Caco-2 (cell line): ENCODE measurements at places on chromosomes 6 and 20. TPM values are rescaled to one million over a fixed set of nuclear protein-coding genes. Genes with fewer than 3 reads are reported as not detected.

GRCh38 chr20:62305149-62305764 is 2.5 kb downstream of the ADRM1 start:
- no peak overlapping the region for H3K4me3 ChIP-seq
- H3K27me3 ChIP-seq = no peaks in the 10 kb centered on the region
- peak overlapping the region; percentile 97 for H3K27ac ChIP-seq
- no peak for DNase-seq
- H3K4me1 ChIP-seq = peaks cover 20% of the 10 kb centered on the region

DNA sequence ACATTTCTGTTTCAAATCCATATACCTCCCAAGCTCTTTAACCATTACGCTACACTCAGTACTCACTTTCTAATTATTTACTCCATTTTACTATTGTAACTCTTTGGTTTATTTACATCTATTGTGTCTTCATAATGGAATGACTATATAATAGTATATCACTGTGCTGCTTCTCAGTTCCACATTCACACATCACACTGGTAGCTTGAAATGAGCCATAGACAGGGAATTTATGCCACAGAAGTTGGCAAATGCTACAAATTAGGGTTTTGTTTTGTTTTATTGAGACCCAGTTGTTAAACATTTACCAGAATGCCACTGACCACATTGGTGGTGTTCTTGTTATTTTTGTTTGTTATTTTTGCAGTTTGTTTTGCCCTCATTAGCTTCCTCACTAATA is 213.9 kb downstream of the KCNQ5 start:
- no peak for DNase-seq
- no peaks in the 10 kb centered on the region for H3K27me3 ChIP-seq

The ANKRD66 gene
- total RNA-seq = not detected in 2 replicates

The CARMIL1 gene
- total RNA-seq = 25.9 and 26.5 TPM in 2 replicates
